ENCODE measurements at places on chromosomes 3 and 15.

GRCh38 chr15:27382361-27383025 lies 411.5 kb downstream of the GABRG3 start:
- no peak for DNase-seq

- DNase-seq, result no peak
Observed at GRCh38 chr3:117892431-117892841, 1142.2 kb downstream of the IGSF11 start.

DNA sequence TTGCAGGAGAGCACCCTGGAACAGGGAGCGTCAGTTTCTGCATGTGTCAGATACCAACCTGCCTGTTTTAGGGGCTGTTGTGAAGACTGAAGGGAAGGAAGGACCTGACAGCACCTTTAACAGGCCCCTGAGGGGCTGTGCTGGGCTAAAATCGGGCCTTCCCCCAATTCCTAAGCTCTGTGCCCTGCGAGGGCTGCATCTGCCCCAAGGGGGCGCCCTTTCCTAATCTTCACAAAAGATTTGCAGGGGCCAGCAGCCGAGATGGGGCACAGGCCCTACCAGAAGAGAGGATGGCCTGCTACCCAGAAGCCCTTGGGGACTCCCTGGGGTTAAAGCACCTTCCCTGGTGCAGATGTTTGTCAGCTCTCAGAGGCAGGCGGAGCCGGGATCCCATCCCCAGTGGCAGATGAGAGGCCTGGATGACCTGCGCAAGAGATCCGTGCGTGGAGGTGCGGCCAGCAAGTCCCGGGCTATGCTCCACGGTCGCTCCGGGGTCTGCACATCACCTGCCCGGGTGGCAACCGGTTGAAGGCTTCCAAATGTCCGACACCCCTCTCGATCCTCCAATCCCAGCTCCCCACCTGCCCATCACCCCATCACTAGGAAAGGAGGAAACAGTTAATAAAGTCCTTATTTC lies 53.6 kb downstream of the RHCG start:
- peak; percentile 83 for DNase-seq

- no peak for DNase-seq
Observed at GRCh38 chr3:138842483-138843188, 7.9 kb upstream of the PIK3CB start.

DNA sequence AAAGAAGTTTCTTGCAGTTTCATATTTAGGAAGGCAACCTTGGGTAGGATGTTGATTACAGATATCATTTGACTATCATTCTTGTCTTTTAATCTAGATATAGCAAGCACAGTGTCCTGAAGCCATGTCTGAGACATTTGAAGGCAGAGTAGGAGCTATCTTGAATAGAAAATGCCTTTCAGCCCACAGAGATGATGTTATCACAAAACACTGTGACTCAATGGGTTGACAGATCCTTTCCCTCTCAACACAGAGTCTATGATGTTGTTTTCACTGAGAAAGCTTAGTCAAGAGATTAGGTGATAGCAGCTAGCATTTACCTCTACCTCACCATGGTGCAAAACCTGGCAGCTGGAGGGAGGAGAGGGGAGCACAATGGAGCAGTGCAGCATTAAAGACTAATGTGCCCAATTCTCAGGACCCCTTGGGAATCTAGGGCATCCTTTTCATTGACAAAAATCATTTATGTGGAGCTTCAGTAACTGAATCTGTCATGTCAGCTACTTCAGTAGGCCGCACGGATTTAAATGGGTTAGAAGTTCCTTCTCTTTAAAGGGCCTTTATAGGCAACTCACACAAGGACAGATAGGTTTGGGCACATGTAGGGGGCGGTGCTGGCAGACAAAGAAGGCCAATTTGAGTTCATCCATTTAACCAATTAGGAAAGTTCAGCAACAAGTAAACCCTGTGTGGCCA lies 121.8 kb downstream of the AGBL1 start:
- peak; percentile 64 for DNase-seq

DNA sequence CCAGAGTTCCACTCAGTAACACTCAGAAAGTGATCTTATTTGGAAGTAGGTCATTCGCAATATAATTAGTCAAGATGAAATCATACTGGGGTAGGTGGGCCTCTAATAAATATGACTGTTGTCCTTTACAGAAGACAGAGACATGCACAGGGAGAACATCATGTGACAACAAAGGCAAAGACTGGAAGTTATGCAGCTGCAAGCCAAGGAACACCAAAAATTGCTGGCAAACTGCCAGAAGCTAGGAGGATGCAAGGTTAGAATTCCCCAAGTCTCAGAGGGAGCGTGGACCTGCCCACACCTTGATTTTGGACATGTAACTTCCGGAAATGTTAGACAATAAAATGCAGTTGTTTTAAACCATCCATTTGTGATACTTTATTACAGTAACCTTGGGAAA lies 471.5 kb upstream of the AGTR1 start:
- DNase-seq, result no peak

DNA sequence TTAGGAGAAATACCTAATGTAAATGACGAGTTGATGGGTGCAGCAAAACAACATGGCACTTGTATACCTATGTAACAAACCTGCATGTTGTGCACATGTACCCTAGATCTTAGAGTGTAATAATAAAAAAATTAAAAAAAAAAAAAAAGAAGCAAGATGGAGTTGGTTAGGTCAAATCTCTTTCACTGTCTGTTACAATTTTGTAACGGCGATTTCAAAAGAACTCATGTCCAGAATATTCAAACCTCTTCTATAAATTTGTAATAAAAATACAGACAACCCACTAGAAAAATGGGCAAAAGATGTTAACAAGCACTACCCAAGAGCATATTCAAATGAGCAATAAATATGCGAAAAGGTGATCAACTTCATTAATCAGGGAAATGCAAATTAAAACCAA lies 5.1 kb upstream of the MTMR14 start:
- no peak for DNase-seq

DNA sequence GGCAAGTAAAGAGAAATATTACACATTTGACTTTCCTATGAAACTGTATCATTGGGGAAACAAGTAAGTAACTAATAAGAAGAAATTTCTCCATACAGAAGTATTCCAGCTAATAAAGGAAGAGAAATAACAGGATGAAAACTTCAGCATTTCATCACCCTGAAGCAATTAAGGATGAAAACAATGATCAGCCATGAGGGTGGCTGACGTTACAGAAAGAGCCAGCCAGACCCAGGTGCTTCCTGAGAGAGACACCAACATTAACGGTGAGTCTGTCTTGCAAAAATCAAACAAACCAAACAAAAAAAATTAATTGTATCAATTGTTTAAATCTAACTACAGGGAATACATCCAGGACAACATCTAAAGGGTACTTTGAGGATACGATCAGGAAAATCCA lies 190.0 kb downstream of the ARRDC4 start:
- DNase-seq, result no peak

DNA sequence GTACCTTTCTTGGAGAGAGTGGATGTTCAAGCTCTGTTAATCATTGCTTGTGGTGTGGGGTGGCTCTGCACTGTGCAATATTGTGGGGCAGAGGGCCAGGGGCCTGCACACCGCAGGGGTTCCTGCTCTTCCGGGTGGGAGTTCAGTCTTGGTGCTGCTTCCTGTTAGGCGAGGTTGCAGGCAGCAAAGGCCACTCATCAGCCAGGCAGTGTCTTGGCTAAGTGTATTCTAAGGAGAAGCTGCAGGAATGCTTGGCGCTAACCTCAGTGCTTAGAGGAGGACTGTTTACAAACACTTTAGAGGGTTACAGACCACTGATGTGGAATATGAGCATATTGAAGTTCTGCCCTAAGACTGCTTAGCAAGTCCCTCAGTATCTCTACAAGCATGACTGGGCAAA lies 81.7 kb downstream of the CEP63 start:
- no peak for DNase-seq

GRCh38 chr3:186057594-186057993 lies 51.3 kb downstream of the ETV5 start:
- DNase-seq, result peak; percentile 87

- DNase-seq, result no peak
Observed at GRCh38 chr3:45407600-45407999, 19.2 kb downstream of the LARS2 start.

- no peak for DNase-seq
Observed at GRCh38 chr15:80396096-80396495, 8.1 kb upstream of the ARNT2 start.

- DNase-seq, result no peak
Observed at GRCh38 chr3:57179580-57180410, 14.6 kb upstream of the IL17RD start.

Data from islet precursor cell (in vitro differentiated cells).